ENCODE measurements at places on chromosomes 13 and 19.

- DNase-seq: no peak
These were observed 757 bp downstream of the EGLN2 start for GRCh38 chr19:40799558-40800338.

- no peak for DNase-seq
These were observed 68.7 kb downstream of the ZAR1L start for GRCh38 chr13:32246468-32246867.

DNA sequence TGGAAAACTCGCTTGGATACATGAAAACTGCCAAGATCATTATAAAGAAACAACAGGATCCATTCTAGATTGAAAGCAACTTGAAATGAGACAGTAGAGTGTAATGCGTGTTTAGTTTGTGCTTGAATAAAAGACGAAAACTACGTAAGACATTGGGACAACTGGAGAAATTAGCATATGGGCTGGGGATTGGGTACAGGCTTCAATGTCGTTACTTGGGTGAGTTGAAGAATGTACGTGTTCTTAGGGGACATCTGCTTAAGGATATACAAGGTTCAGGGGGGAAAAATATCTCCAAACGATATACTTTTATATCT lies 471 bp upstream of the ERVK3-1 start:
- no peak for DNase-seq

- DNase-seq: no peak
These were observed 23.7 kb downstream of the KLF5 start for GRCh38 chr13:73082471-73082870.

Measured in effector memory CD4-positive, alpha-beta T cell (primary cell).